ENCODE measurements at places on chromosomes 4 and X.
A peak's percentile ranks its signal among the peaks of the same experiment; 100 is the strongest.

GRCh38 chrX:17174671-17175070 lies 200.3 kb upstream of the NHS start:
- DNase-seq = no peak

- DNase-seq = peak; percentile 17
Observed at GRCh38 chrX:82218361-82218760, 1016.5 kb downstream of the SH3BGRL start.

DNA sequence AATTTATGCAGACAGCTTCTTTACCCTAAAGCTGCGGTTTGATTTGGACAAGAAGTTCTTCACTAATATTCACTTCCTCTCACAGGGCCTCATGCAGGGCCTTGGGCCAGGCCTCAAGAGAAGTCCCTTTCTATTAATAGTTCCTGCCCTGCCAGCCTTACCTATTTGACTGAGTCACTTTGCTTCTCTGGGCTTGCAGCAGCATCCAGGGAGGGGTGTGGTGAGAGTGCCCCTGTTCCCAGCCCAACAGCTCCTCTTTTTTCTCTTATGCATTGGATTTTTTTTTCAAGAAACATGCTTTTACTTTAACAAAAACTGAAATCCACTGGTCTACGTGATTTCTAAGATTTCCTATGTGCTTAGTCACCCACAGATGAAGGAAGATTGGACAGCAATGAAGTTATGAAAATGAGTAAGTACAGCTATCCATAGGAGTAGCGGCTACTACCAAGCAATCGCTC lies 26.7 kb downstream of the FAM156B start:
- DNase-seq = peak; percentile 29

DNA sequence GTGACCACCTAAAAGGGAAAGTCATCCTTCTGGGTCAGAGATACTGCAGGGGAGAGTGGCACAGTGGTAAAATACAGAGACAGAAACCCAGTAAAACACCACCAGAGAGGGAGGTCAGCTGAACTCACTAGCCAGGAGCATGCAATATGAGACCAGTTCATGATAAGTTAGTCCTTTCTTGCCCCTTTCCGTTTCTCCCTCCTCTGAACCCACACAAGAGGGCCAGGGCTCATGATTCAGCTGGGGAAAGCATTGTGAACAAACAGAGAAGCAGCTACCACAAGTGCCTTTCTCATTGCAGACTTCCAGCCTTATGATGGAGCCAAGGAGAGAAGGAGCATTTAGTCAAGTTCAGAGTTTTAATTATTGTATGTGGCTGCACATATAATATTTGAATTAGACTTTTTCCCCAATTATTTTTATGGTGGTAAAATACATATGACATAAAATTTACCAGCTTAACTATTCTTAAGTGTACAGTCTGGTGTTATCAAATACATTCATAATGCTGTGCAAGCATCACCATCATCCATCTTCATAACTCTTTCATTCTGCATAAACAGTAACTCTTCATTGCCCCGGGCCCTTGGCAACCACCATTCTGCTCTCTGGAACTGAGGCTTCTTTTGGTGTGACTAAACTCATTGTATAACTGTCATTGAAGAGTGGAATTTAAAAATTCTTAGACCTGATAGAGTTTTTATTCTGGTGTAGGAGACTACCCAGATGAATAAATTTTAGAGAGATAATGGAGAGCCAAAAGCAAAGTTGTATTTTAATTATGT lies 114.6 kb downstream of the DDIT4L start:
- no peak for DNase-seq

DNA sequence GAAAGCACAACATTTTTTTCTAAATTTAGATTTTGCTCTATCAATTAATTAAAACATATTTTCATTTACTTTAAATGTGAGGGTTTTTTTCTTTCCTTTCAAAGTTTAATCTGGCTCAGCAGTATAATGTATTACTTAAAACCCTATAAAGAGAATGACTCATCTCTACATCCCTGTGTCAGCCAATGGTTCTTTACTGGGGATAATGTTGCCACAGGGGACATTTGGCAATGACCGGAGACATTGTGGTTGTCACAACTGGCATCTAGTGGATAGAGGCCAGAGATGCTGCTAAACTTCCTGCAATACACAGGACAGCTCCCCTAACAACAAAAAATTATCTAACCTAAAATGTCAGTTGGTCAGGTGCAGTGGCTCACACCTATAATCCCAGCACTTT lies 53.8 kb downstream of the SYNPO2 start:
- DNase-seq = peak; percentile 28

GRCh38 chrX:102129473-102129872 lies 4.0 kb downstream of the TCEAL2 start:
- DNase-seq = no peak

- DNase-seq = no peak
Observed at GRCh38 chr4:183312841-183313240, 7.2 kb downstream of the CLDN22 start.

DNA sequence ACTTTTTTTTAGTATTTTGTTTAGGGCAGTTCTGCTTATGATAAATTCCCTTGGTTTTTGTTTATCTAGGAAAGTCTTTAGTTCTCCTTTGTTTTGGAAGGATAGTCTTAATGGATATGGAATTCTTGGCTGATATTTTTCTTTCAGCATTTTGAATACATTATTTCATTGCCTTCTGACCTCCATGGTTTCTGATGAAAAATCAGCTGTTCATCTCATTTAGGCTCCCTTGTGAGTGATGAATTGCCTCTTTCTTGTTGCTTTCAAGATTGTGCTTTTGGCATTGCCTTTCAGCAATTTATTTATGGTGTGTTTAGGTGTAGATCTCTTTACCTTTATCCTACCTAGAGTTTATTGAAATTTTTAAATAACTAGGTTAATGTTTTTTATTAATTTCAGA lies 41.5 kb upstream of the LCORL start:
- no peak for DNase-seq

DNA sequence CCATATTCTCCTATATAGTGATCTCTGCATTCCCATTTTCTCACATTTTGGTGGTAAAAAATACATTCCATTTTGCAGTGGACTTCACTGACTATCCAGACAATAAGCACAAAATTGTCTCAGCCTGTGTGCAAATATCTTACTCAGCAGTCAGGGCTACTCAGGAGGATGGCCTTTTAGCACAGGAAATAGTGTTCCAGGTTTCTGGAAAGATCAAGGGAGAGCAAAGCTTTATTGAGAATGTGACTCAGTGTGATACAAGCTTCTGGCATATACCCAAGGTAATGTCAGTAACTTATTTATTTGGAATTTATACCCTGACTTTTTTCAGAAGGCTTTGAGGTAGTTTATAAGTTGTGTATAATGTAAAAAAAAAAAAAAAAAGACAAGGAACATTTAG lies 233.4 kb downstream of the TEX13A start:
- DNase-seq = peak; percentile 1

DNA sequence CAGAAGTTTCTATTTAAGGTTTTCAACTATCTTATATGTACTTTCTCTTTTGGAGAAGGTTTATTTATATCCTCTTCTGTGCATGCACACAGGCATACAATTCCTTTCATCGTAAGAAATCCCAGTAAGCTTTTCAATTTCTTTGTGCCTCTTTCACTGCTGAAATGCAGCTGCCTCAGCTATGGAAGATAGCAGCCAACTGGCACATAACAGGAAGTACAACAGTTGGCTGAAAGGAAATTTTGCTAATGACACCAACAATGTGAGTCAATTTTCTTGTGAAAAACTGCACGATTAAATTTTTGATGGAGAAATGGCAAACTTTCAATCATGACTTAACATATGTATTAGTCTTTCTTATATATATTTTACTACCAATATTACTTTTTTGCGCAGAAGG lies 74.5 kb upstream of the PAQR3 start:
- no peak for DNase-seq
